ENCODE measurements at places on chromosomes 16 and 17.

DNA sequence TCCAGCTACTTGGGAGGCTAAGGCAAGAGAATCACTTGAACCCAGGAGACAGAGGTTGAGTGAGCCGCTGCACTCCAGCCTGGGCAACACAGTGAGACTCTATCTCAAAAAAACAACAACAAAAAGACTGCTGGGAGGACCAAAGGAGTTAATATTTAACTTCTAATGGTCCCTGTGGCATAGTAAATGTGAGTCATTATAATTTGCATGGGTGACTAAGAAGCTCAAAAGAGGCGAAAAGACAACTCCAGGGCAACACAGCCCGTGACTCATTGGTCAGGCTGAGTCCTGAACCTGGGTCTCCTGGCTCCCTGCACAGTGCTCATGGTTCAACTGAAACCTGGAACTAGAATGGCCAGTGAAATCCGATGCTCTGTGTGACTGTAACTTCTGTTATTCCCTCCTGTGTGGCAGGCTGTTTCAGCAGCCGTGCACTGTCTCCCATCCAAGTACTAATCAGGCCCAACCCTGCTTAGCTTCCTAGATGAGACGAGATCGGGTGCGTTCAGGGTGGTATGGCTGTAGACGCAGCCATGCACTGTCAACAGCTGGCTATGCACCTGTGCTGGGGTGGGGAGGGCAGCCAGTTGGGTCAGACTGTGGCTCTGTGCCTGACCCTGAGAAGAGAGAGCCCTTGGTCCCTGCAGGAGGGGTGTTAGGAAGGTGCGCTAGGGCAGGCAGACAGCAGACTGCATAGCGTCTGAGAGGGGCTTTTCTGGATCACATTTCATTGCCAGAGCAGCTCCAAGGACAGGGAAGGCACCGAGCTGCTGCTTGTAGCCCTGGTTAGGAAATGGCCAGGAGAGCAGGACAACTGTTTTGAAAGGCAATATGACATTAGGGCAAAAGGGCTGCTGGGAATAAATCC lies 14.5 kb upstream of the GPRC5C start:
- H3K27me3 ChIP-seq, result no peaks in the 10 kb centered on the region
- H3K4me3 ChIP-seq, result no peak overlapping the region
- peak; percentile 43 for DNase-seq
- no peaks in the 10 kb centered on the region for H3K36me3 ChIP-seq

DNA sequence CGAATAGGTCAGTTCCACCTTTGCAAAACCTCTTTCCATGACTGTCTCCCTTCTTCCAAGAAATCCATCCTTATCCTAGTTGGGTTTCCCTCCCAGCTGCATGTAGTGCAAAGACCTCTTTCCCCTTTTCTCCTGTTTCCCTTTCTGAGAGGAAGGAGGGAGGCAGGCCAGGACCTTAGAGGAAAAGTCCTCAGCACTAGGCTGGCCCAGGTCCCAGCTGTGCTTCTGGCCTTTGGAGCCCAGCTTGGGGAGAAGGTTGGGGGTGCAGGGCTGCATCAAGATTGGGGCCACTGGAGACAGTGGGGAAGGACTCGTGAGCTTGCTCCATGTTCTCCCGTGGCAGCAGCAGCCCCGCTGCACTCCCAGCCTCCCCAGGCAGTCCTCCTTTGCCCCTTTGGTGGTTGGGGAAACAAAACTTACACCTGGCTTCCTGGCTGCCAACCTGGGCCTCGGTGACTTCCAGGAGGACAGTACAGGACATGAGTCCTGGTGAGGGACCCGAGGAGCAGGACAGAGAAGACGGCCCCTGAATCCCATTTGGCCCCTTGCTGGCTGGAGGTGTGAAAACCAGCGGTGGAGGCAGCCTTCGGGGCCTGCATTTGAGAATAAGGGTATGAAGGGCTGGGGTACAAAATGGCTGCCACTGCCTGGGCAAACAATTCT lies 481 bp downstream of the HEXIM2 start:
- no peak for DNase-seq
- no peaks in the 10 kb centered on the region for H3K27me3 ChIP-seq
- peaks cover 6% of the 10 kb centered on the region for H3K36me3 ChIP-seq
- H3K27ac ChIP-seq, result peak overlapping the region; percentile 100
- peak overlapping the region; percentile 56 for H3K4me3 ChIP-seq

GRCh38 chr17:34443619-34444469 lies 80.8 kb upstream of the CCL1 start:
- H3K4me3 ChIP-seq, result no peak overlapping the region
- no peaks in the 10 kb centered on the region for H3K36me3 ChIP-seq
- no peak for DNase-seq
- no peak overlapping the region for H3K27ac ChIP-seq
- no peaks in the 10 kb centered on the region for H3K27me3 ChIP-seq

- H3K4me1 ChIP-seq, result peaks cover 13% of the 10 kb centered on the region
- no peaks in the 10 kb centered on the region for H3K36me3 ChIP-seq
- no peak overlapping the region for H3K4me3 ChIP-seq
- peak overlapping the region; percentile 56 for H3K27ac ChIP-seq
- H3K27me3 ChIP-seq, result no peaks in the 10 kb centered on the region
- peak; percentile 51 for DNase-seq
Measured at GRCh38 chr17:29847527-29848400, 82.3 kb downstream of the SSH2 start.

GRCh38 chr16:56408379-56409098 lies 16.8 kb downstream of the AMFR start:
- H3K4me3 ChIP-seq, result no peak overlapping the region
- no peaks in the 10 kb centered on the region for H3K27me3 ChIP-seq
- DNase-seq, result peak; percentile 59
- no peaks in the 10 kb centered on the region for H3K4me1 ChIP-seq
- H3K27ac ChIP-seq, result peak overlapping the region; percentile 12
- peaks cover 78% of the 10 kb centered on the region for H3K36me3 ChIP-seq

DNA sequence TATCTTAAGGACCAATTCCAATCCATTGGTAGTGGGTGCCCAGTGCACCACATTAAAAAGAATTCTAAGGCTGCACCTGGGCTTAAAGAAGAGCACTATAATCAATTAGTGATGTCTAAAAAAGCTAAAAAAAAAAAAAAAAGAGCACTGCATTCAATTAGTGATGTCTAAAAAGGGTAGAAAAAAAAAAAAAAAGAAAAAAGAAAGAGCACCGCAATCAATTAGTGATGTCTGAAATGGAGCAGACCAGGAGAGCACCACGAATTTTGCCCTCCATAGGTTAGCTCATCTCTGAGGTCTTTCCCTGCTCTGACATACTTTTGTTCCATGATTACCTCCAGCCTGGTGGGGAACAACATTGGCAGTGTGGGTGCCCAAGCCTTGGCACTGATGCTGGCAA lies 18.9 kb upstream of the CYLD start:
- no peak overlapping the region for H3K4me3 ChIP-seq
- no peaks in the 10 kb centered on the region for H3K27me3 ChIP-seq
- H3K4me1 ChIP-seq, result peaks cover 6% of the 10 kb centered on the region
- no peak overlapping the region for H3K27ac ChIP-seq
- no peak for DNase-seq

- no peak overlapping the region for H3K4me3 ChIP-seq
- no peaks in the 10 kb centered on the region for H3K36me3 ChIP-seq
- H3K4me1 ChIP-seq, result peaks cover 3% of the 10 kb centered on the region
- no peak overlapping the region for H3K27ac ChIP-seq
- DNase-seq, result no peak
- no peaks in the 10 kb centered on the region for H3K27me3 ChIP-seq
Measured at GRCh38 chr17:33968350-33969044, 286.6 kb upstream of the CCL2 start.

DNA sequence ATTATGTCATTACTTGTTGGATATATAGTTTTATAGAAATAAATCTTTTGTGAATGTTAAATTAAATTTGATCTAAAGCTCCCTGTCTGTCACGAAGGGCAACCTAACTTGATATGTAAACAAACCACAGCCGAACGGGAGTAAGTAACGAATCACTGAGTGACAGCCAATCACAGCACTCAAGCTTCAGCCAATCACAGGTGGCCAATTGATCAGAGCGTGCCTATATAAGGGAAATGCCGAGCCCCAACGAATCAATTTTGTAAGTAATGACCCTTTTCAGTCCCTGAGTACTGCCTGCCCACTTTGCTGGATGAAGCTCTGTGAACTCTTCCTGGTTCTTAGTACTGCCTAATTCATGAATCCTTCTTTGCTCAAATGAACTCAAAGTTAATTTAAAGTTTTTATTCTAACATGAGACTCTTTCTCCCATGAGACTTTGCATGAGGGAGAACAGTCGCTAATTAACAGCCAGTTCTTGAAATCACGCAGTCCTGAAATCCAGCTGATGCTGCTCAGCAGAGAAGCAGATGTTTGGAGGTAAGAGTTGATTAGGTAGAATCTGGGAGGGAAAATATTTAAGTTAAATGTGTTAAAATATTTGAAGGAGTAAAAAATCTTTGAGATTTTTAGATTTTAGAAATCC lies 302.2 kb downstream of the CNTNAP4 start:
- no peak overlapping the region for H3K27ac ChIP-seq
- no peaks in the 10 kb centered on the region for H3K27me3 ChIP-seq
- no peaks in the 10 kb centered on the region for H3K4me1 ChIP-seq
- no peaks in the 10 kb centered on the region for H3K36me3 ChIP-seq
- no peak overlapping the region for H3K4me3 ChIP-seq

DNA sequence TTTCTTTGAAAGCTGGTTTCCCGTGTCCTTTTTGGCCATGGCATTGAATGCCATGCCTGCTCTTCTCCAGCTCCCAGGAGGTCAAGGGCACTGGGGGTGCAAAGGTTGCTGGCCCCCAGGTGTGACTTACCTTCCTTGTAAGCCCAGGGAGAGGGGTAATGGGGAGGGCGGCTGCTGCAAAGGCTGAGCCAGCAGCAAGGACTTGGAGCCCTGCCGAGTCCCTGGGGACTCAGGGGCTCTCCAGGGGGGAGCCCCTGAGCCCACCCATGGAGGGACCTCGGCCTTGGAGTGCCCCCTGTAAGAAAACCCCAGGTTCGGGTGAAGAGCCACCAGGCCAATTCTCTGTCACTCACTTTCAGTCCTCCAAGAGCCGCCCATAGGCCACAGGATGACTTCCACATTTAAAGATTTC lies 5.9 kb upstream of the CCL22 start:
- no peaks in the 10 kb centered on the region for H3K36me3 ChIP-seq
- no peaks in the 10 kb centered on the region for H3K4me1 ChIP-seq
- no peak overlapping the region for H3K27ac ChIP-seq
- peak; percentile 20 for DNase-seq
- no peak overlapping the region for H3K4me3 ChIP-seq
- H3K27me3 ChIP-seq, result peaks cover 28% of the 10 kb centered on the region

GRCh38 chr16:85239239-85239638 lies 127.0 kb upstream of the CIBAR2 start:
- DNase-seq, result no peak
- peaks cover 44% of the 10 kb centered on the region for H3K4me1 ChIP-seq
- peaks cover 17% of the 10 kb centered on the region for H3K27me3 ChIP-seq
- H3K4me3 ChIP-seq, result no peak overlapping the region
- no peaks in the 10 kb centered on the region for H3K36me3 ChIP-seq
- H3K27ac ChIP-seq, result no peak overlapping the region

- no peak overlapping the region for H3K27ac ChIP-seq
- peaks cover 6% of the 10 kb centered on the region for H3K27me3 ChIP-seq
- H3K36me3 ChIP-seq, result peaks cover 10% of the 10 kb centered on the region
- H3K4me1 ChIP-seq, result no peaks in the 10 kb centered on the region
Measured at GRCh38 chr16:15757630-15758251, 99.1 kb downstream of the MYH11 start.

DNA sequence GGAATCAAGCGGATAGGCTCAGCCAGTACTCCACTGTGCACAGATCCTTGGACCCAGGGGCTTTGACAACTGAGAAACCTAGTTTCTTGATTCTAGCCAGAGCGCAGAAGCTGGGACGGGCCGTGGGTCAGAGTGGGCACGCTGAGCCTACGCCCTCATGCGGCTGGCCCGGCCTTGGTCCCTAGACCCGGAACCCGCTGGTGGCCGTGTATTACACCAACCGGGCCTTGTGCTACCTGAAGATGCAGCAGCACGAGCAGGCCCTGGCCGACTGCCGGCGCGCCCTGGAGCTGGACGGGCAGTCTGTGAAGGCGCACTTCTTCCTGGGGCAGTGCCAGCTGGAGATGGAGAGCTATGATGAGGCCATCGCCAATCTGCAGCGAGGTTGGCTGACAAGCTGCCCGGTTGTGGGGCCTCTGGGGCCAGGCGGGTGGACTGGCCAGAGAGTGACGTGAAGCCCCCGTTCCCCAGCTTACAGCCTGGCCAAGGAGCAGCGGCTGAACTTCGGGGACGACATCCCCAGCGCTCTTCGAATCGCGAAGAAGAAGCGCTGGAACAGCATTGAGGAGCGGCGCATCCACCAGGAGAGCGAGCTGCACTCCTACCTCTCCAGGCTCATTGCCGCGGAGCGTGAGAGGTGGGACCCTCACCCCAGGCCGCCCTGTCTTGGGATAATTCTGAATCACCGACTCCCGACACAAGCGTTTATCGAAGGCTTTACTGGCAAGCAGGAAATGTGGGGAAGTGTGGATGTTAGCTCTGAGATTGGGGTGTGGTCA lies 946 bp downstream of the STUB1 start:
- no peaks in the 10 kb centered on the region for H3K27me3 ChIP-seq
- peak; percentile 58 for DNase-seq
- H3K36me3 ChIP-seq, result peaks cover 20% of the 10 kb centered on the region
- H3K4me3 ChIP-seq, result peak overlapping the region; percentile 88

- H3K27me3 ChIP-seq, result no peaks in the 10 kb centered on the region
- H3K27ac ChIP-seq, result no peak overlapping the region
- DNase-seq, result no peak
- H3K4me1 ChIP-seq, result peaks cover 12% of the 10 kb centered on the region
- no peak overlapping the region for H3K4me3 ChIP-seq
Measured at GRCh38 chr16:29696881-29697331, 17.9 kb downstream of the QPRT start.

GRCh38 chr16:70573451-70574121 lies 50.0 kb downstream of the SF3B3 start:
- H3K36me3 ChIP-seq, result peaks cover 44% of the 10 kb centered on the region
- H3K4me1 ChIP-seq, result peaks cover 48% of the 10 kb centered on the region
- H3K27me3 ChIP-seq, result no peaks in the 10 kb centered on the region
- no peak overlapping the region for H3K27ac ChIP-seq

GRCh38 chr17:34998205-34998604 lies 17.9 kb downstream of the LIG3 start:
- H3K27me3 ChIP-seq, result no peaks in the 10 kb centered on the region
- H3K27ac ChIP-seq, result no peak overlapping the region
- H3K36me3 ChIP-seq, result peaks cover 22% of the 10 kb centered on the region
- DNase-seq, result peak; percentile 70
- H3K4me3 ChIP-seq, result no peak overlapping the region

DNA sequence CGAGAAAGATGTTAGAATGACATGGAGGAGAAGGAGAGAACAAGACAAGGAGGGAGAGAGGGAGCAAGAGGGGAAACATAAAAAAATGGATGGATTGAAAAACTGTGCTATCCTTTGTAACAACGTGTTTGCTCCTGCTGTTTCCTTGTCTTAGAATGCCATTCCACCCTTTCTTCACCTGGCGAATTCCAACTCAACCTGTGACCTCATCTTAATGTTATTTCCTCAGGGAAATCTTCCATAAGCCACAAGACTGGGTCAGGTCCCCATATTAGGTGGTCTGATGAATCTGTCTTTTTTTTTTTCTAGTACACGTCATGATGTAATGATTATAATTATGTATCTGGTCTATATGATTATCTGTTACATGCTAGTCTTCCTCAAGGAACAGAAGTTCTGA lies 195.0 kb upstream of the MAF start:
- no peaks in the 10 kb centered on the region for H3K27me3 ChIP-seq
- H3K4me1 ChIP-seq, result peaks cover 12% of the 10 kb centered on the region
- DNase-seq, result no peak
- H3K36me3 ChIP-seq, result no peaks in the 10 kb centered on the region

GRCh38 chr16:17768257-17768656 lies 297.5 kb upstream of the XYLT1 start:
- no peak overlapping the region for H3K4me3 ChIP-seq
- DNase-seq, result no peak
- no peaks in the 10 kb centered on the region for H3K36me3 ChIP-seq
- no peak overlapping the region for H3K27ac ChIP-seq

Data from stomach (tissue), 19 donors.